Amygdala (tissue), 56 donors: ENCODE measurements at places on chromosomes 3 and 15.
A peak's percentile ranks its signal among the peaks of the same experiment; 100 is the strongest.

DNA sequence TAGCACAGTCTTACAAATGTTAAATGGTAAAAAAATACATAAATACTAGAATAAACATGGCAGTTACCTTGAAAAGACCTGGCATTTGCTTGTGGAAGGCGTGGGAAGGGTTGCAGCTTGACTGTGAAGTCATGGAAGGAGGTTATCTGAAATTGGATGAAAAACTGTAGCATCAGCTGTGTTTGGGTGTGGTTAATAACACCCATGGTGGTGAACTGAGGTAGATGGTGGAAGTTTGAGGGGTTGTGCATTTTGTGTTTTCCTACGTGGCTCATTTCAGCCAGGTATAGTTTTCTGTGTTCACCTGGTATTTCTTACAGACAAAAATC, 46.5 kb downstream of the PSMD6 start:
- no peak for DNase-seq

DNA sequence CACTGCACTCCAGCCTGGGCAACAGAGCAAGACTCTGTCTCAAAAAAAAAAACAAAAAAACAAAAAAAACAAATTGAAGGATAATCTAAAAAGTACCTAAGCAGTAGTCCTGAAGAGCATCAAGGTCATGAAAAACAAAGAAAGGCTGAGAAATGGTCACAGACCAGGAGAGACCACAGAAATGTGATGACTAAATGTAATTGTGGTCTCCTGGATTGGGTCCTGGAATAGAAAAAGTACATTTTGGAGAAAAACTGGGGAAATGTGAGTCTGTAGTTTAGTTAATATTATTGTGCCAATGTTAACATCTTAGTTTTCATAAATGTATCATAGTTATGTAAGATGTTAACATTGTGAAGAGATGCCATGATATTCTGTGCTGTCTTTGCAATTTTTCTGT, 267.5 kb upstream of the NR2E3 start:
- no peak for DNase-seq

- no peak for DNase-seq
Measured at GRCh38 chr15:66868918-66869317, 166.9 kb downstream of the SMAD6 start.

DNA sequence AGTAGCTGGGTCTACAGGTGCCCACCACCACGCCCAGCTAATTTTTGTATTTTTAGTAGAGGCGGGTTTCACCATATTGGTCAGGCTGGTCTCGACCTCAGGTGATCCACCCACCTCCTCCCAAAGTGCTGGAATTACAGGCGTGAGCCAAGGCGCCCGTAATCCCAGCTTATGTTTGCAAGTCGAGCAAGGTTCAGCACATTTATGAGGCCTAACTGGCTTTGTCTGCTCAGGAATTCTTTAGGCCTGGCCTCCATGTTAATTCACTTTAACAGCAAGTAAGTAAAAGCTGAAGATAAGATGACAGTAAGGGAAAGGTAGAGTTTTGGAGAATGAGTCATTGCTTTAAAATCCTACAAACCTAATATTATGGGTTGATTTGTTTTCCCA, 24.6 kb downstream of the SIDT1 start:
- DNase-seq = no peak

GRCh38 chr15:101118615-101119014, 133.2 kb downstream of the CHSY1 start:
- no peak for DNase-seq

- no peak for DNase-seq
Measured at GRCh38 chr3:141312354-141313092, 55.8 kb upstream of the ZBTB38 start.

- no peak for DNase-seq
Measured at GRCh38 chr3:9914559-9915253, 2.2 kb upstream of the IL17RC start.

DNA sequence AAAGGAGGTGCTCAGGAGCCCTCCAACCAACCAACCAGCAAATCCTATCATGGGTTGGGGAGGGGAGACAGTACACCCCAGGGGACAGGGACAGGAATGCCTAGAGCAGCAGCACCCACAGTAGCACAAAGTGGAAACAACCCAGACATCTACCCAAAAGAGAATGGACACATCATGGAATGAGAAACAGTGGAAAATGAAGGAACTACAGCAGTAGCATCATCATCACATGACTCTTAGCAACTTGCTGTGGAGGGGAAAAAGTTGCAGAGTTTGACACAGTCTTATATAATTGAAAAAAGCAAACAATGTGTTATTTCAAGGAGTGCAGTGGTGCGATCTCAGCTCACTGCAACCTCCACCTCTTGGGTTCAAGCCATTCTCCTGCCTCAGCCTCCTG, 11.0 kb downstream of the C3orf22 start:
- no peak for DNase-seq

- DNase-seq = no peak
Measured at GRCh38 chr3:58041826-58042324, 33.7 kb downstream of the FLNB start.

- no peak for DNase-seq
Measured at GRCh38 chr3:86934851-86935250, 56.1 kb downstream of the VGLL3 start.

DNA sequence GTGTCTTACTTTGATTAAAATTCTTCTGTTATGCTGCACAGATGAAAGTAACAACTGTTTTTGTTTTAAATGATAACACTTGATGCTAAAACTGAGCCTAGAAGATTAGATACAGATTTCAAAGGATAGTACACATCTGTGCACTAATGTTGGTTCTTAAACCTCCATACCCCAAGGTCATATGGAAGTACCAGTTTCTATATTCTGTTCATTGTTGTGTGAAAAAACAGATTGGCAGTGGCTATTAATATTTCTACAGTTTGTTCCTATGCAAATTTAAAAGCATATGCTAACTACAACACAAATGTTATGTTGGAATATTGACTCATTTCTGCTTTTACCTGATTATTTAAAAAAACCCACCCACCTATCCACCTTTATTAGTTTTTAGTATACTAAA, 32.0 kb upstream of the GBE1 start:
- no peak for DNase-seq

- no peak for DNase-seq
Measured at GRCh38 chr3:62919784-62920465, 44.7 kb upstream of the CADPS start.

DNA sequence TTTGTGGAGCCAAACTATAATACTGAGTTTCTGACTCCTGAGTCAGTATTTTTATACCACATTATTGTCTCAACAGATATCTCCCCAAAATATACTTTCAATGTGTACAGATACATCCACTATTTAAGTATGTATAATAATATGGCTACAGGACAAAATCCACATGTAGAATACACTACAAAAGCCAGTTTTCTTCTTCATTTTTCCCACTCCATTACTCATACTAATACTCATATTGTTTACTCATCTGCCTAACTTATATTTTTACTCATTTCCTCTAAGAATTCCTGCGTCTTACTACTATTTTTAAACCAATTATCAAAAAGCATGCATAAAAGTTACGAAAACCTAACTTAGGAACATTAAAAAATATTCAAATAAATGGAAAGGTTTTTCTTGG, 440.8 kb downstream of the ZNF385D start:
- no peak for DNase-seq

DNA sequence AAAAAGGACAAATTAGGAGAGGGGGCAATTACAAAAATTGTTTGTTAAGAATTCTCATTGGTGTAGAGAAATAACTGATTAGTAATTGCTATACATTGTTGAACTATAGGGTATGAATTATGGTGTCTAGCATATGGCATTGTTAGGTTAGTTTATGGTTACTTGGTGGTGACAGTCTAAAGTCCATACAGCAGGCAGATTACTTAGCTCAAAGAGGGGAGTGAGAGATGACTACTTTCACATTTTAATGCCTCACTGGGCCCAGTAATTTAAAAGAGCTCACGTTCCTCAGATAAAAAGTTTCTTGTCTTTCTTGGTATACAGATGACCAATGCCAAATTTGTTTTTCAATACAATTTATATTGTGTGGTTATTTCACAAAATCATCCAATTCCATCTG, 112.4 kb upstream of the NEDD4 start:
- no peak for DNase-seq

DNA sequence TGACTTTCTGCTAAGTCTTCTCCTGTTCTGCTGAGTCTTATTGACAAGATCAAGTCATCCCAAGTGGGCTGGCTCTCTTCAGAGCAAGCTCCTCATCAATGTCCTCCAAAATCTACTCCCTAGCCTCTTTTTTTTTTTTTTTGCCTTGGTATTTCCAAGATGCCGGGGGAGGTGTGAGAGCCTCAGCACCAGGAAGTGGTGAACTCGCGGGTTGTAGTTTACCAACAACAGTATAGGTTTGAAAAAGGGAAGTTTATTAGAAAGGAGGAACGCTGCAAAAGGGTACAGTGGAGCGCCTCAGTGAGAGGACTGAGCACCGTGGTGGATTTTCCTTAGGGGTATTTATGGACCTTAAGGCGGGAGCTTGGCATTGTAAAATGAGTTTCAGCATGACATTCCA, 94.3 kb upstream of the SGO1 start:
- no peak for DNase-seq

DNA sequence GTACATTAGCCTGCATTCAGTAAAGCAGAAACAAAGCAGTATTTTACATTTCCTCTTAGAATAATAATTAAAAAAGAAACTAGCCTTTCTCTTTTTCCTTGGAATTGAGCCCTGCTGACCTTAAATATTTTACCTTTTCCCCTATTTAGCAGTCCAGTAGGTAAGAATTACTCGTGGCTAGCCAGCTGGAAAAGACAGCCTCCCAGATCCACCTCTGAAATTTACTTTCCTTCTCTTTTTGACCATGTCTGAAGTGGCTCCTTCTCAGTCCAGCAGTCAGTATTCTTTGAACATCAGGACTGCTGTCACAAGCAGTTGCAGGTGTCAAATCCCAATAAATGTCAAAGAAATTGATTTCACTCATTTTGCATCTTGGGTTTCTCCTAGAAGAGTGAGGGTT, 311.5 kb upstream of the DCBLD2 start:
- DNase-seq = no peak

GRCh38 chr3:56855856-56856512, 54.2 kb upstream of the ARHGEF3 start:
- peak; percentile 41 for DNase-seq

DNA sequence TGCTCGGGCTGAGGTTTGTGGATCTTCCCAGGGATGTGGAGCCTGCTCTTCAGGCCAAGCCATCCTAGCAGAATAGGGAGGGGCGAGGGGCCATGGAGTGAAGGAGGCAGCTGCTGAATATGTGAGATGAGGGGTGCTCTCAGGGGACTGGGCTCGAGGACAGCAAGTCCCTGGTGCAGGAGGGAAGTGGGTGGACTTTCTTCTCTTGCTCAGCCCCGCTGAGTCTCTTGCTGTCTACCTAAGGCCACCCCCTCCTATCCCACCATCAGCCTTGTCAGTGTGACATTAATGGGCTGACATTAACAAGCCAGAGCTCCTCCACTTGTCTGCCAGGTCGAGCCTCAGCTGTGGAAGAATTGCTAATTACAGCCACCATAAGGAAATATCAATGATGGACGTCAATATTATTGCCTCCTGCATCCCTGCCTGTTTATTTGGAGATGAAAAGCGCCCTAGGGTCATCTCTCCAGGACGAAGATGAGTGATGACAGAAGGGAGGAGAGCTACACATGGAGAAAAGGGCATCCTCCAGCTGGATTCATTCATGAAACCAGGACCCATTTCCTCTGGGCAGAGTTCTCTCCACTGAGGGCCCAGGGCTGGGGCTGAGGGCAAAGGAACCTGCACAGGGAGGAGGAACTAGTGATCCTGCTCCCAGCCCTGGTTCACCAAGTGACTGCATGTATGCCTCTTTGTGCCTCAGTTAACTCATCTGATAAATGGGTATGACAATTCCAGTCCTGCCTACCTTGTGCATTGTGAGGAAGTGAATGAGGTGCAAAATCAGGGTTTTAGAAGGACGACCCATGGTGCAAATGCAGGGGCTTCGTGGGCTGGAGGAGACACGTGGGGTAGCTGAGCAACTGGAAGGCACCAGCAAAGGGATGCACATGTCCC, 34.9 kb upstream of the LINGO1 start:
- DNase-seq = no peak

DNA sequence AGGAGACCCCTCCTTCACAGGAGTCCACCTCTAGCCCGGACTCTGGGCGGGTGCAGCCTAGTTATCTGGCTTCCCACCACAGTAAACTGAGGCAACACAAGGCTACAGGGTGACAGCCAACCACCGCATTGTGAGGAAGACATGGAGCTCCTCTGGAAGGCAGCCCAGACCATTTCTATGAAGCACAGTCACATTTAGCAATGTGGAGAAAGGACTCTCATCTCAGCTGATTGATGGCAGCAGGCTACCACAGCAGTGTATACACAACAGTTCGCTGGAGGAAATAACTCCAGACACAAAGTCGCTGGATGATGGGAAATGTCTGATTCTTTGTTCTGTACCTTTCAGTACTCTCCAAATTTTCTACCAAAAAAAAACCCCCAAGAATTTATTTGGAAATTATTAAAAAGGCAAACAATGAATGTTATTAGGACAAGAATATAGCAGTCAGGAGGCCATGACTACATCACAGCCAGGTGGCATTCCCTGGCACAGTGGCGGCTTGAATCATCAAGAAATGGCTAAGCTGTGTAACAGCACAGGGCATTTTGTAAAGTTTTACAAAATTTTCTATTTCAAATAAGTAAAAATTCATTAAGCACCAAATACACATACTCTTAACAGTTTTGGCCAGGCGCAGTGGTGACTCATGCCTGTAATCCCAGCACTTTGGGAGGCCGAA, 40.1 kb downstream of the FAN1 start:
- DNase-seq = no peak

DNA sequence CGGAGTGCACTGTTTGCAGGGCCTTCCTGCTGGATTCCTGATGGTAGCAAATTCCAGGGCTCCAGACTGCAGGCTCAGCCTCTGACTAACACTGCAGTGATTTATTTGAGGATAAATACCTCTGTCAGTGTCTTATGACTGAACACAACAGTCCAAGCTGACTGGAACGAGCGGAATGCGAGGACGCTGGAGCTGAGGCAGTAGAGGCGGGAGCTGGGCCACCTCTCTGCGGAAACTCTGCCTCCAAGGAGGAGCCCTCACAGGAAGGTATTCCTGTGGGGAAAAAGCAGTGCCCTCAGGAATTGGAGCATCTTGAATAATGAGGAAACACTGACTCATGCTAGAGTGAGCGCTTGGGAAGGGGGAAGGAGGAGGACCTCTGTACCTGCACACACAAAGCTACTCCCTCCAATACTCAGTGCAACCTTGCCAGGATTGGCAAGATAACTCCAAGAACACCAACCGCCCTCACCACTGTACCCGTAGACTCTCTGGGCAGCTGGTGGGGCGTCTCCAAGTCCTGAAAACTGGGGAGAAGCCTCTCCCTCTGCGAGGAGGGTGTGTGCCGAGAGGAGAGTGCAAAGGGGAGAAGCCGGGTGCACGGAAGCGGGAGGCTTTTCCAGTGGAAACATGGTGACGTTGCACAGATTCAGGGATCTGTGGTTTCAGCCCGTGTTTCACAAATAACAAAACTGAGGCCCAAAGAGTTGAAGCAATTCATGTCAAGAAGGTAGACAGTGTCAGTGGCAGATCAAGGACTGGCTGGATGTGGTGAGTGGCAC, 43.0 kb downstream of the VGLL4 start:
- no peak for DNase-seq

- no peak for DNase-seq
Measured at GRCh38 chr15:56017920-56018319, 24.5 kb upstream of the NEDD4 start.

- DNase-seq = no peak
Measured at GRCh38 chr15:76147906-76148570, 88.3 kb downstream of the TMEM266 start.
